ENCODE measurements at places on chromosomes 4 and X.

- DNase-seq = no peak
Measured at GRCh38 chrX:56576721-56577120, 13.3 kb downstream of the UBQLN2 start.

DNA sequence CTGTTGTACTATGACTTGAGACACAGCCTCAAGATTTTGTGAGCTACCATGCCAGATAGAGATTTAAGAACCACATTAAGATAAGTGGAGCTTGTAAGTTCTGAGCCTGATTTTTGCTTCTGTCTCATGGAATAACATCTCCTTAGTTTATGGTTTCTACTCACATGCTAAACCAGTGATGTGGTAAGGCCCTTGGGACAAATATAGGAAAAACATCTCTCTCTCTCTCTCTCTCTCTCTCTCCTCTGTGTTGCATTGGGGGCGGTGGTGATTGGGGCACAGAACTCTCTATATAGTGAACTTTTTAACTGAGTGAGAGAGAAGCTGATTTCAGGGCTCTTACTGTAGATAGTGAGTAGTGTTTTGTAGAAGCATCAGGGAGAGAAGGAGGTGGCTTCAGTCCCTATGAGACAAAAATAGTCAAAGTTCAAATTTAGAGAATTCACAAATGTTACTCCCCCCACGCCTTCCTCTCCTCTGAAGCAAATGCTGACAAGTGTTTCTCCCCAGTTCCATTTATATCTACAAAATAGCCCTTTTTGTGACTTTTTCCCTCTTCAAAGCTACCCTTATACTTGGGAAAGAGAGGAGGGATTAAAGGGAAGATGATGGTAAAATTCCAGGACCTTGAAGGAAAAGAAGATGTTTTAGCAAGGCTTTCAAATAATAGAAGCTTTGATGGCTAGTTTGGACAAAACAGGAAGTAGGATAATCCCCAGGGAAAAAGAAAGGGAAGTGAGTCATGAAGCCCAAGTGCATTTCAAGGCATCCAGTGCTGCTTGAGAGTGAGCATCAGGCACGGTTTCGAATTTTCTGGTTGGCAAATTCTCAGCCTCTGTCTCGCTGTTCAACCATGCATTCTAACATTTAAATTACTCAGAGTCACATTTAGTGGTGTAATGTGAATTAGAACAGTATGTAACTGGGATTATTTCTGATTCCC lies 134.3 kb upstream of the AP1S2 start:
- DNase-seq = peak; percentile 17

DNA sequence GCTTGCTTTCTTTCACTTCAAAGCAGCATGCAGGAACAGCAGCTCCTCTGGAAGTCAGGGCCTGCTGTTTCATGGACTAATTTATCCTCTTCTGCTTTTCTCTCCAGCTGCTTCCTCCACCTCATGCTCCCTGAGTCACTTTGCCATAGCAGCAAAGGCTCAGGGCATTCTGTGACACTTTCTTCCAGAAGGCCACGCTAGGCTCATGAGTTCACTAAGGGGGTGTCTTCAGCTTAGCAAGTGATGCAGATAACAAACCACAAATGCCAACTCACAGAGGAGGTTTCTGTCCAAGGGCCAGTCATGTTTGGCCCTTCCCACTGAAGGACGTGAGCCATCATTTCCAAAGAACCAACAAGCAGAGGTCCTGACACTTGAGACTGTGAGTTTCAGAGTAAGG lies 200.2 kb downstream of the ADGRA3 start:
- no peak for DNase-seq

DNA sequence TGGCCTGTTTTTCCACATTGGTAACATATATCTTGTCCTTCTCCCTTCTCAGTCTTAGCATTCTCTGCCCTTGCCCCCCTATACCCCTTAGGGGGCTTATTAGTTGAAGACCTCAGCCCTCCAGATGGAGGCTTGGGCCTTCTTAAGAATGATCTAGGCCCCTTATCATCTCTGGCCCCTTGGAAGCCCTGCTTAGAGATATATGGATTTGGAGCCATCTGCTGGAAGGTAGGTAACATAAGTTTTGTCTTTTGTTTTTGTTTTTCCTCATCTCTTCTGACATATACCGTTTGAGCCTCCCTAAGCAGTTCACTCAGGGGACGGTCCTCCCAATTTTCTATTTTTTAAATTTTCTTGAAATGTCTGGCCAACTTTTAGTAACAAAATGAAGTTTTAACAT lies 48.3 kb upstream of the NAP1L2 start:
- peak; percentile 11 for DNase-seq

DNA sequence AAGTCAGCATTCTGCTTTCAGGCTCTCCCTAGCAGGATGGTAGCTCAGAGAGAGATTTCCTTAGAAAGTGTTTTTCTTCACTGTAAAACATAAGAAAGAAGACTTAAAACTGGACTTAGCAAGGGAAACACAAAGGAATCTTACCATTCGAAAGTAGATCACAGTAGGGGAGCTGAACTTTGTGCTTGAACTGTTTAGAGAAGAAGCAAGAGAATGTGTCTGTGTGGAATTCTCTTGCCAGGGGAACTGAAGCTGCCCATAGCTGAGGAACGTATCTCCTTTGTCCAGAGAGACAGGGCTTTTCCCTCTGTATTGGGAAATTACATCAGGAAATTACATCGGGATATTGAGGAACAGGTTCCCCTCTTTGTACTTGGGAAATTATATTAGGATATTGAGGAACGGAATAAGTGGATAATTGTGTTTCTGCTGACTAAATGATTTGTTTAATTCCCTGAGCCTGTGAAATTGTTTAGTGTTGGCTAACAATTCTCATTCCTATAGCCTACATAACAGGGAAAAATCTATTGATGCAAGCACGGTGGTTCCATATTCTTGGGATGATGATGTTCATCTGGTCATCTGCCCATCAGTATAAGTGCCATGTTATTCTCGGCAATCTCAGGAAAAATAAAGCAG lies 21.2 kb downstream of the SRD5A3 start:
- no peak for DNase-seq
